ENCODE measurements at places on chromosomes 12 and 14.

DNA sequence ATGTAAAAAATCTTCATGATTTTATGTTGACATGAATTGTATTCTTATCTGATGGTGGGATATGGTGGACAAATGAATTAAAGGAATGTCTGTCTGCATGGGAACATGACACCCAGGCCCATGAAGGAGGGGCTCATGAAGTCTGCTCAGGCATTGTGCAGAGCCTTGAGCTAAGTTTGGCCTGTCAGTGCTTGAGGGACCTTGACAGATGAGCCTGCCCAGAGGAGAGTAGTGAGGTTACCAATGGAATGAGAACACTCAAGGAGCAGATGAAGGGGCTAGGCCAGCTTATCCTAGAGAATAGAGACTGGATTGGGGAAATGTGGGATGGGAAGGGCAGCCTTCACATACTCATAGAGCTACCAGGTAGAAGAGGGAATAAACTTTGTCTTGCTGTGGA, 68.8 kb downstream of the TMX1 start:
- no peak for DNase-seq

DNA sequence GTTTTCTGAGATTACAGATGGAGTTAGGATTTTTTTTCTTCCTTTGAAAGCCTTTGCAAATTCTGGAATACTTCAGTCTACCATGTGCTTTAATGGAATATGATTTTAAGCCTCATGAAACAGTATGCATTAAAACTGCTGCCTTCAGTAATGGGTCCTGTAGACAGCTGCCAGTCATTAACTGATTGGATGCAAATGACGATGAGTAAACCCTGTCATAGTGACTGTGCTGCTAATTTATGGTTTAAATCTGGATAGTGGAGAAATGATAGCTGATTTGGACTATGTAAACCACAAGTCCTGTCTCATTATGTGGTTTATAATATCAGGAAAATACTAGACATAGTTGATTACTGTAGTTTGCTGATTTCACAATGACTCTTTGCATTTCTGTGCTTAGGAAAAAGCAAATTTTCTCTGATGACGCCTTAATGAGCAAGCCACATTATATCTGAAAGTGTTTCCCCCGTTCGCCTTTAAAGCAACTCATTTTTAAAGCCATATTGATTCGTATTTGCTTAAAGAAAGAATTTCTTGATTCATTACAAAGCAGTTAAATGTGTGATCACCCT, 217.6 kb downstream of the TMTC2 start:
- DNase-seq = no peak

- no peak for DNase-seq
Measured at GRCh38 chr14:104226421-104227383, 88.3 kb downstream of the KIF26A start.

DNA sequence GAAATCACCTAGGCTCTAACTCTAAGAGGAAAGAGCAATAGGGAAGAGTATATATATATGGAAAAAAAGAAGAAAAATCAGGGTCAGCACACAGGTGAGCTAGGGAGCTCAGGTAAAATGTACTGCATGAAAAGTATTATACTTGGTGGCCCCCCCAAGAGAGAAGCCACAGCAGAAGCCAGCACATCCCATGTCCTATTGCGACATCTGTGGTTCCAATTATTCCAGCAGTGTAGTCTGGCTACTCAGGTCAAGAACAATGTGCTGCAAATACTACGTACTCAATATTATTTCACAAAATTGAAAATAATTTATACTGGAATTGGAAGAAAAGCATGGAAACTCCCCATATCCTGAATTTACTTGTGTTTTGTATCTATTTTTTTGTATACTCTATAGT, 85.5 kb downstream of the CEP83 start:
- DNase-seq = no peak

DNA sequence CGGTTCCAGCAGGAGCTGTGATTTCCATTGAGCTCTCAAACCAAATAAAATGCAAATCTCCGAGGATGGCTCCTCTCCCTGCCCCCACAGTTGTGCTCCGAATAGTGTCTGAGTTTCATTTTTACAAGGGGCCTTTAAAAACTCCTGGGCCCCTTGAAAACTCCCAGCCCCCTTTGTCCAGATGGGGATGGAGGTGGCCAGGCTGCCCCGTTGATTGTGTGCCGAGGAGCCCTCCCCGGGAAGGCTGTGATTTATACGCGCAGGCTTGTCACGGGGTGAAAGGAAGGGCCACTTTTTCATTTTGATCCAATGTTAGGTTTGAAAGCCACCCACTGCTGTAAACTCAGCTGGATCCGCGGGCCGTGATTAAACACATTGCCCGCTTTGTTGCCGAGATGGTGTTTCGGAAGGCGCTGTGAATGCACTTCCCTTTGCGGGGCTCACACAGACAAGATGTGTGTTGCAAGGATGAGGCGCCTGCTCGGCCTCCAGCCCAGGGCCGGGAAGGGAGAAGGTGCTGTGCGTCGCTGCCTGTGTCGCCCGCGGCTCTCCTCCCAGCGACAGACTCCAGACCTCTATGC, 98.8 kb downstream of the TMEM132C start:
- no peak for DNase-seq

DNA sequence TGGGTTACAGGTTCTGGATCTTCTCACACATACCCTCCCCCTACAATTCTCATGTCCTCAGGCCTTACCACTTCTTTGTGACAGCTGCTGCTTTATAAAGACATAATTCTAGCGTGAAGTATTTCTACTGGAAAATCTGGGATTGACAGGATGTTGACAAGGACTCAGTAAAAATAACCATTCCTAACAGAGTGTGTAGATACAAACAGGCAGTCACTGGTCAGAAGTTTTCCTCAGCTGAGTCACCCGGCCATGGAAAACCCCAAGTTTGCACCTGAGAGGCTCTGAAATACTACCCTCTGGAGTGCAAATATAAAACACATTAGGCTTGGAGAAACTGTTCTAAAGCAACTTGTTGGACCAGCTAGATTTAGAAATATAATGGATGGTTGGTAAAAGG, 54.4 kb downstream of the SPPL3 start:
- no peak for DNase-seq

- no peak for DNase-seq
Measured at GRCh38 chr12:120960657-120961056, 17.7 kb upstream of the HNF1A start.

DNA sequence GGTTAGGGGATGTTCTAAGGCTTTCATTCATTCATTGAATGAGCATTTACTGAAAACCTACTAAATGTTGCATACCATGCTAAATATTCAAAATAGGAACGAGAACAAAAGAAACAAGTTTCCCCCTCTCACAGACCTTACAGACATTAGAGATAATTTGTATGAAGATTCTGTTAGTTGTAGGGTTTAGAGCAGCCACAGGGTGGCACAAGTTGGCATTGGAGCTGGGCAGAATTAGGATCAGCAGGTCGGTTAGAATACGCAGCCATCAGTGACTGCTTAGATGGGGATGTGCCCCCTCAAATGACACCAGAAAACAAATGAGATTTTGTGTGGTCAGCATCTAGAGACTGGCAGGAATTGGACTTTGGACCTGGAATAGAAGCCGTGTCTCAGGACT, 166.3 kb upstream of the DAAM1 start:
- no peak for DNase-seq

DNA sequence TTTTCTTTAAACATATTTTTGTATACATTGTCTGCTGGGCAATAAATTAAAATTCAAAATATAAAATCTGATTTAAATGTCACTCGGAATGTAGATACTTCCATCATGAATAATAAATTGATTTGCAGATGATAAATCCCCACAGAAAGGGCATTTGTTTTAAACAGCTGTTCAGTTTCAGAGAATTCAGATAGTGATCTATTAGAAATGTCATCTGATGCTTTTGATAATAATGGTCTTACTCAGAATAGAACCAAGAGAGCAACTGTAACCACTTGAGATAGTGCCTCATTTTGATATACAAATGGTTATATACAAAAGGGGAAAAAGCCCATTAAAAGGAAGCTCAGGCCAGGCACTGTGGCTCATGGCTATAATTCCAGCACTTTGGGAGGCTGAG, 43.4 kb downstream of the CDK17 start:
- no peak for DNase-seq

DNA sequence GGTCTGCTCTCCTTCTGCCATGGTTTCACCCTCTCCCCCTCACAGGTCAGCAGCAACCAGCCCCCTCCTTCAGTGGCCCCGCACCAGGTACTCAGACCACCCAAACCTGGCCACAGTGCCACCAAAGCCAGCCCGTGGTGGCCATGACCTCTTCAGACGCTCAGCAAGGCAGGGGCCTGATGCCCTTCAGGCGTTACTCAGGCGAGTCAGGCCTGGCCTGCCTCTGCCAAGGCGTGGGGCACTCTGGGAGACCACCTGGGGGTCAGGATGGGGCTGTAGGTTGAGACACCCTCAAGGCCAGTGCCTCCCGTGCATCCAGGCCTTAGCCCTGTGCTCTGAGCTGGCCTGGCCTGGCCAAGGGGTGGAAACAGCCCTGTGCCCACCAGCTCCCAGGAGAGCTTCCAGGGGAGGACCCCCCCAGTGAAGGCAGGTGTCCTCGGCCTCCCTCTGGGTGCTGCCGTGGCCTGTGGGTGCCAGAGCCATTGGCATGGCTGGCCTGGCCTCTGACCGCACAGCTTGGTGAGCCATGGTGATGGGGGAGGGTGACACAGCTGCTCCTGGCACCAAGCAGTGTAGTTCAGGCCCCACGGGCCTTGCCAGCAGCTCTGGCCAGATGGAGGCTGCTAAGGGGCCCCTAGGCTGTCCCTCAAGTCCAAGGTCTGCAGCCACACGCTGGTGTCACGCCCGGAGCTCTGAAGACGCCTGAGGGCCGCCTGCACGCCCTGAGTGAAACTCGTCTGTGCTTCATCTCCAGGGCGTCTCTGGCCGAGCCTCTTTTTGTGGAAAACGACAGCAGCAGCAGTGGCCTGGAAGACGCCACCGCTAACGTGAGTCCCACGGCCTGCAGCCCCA, 15.1 kb downstream of the XRCC3 start:
- no peak for DNase-seq

- DNase-seq = no peak
Measured at GRCh38 chr12:88662961-88663360, 82.7 kb upstream of the KITLG start.

- no peak for DNase-seq
Measured at GRCh38 chr14:92563359-92563758, 49.8 kb downstream of the RIN3 start.

DNA sequence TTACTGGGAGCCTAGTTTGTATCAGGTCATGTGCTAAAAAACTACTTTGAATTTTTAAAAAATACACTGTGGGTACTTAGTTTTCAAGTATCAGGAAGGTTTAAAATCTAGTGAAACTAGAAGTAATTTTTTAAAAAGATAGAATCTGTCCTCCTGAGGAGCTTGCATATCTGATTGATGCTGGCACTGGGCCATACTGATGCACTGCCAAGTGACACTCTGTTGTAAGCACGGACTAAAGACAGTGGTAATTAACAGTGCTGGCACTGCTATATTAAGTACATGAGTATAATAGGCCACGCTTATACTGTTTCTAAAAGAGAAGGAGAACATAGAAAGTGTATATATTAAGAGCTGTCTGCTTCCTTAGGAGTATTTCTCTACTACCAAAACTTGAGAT, 10.0 kb upstream of the TBC1D30 start:
- DNase-seq = no peak
